ENCODE measurements at places on chromosomes 5 and 9. TPM values are rescaled to one million over a fixed set of nuclear protein-coding genes. Genes with fewer than 3 reads are reported as not detected.
A peak's percentile ranks its signal among the peaks of the same experiment; 100 is the strongest.

SEMA6A gene
- 118 TPM for total RNA-seq

DNA sequence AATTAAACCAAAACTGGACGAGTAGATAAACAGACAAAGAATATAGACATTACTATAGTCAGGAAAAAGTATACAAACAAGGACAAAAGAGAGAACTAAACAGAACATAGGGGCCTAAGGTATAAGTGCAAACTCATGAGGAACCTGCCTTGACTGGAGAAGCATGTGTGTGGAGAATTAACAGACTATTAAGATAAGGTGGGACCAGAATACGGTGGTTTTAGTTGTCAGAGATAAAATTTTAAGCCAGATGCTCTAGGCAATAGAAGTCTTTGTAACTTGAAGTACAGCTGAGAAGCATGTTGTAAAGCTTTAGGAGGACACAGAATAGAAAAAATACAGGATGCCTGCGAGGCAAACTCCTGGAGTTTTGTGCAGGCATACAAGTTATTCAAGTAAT is 707.1 kb downstream of the PTPRD start:
- DNase-seq, result no peak

SH3PXD2B gene
- total RNA-seq, result 17.7 TPM

DNA sequence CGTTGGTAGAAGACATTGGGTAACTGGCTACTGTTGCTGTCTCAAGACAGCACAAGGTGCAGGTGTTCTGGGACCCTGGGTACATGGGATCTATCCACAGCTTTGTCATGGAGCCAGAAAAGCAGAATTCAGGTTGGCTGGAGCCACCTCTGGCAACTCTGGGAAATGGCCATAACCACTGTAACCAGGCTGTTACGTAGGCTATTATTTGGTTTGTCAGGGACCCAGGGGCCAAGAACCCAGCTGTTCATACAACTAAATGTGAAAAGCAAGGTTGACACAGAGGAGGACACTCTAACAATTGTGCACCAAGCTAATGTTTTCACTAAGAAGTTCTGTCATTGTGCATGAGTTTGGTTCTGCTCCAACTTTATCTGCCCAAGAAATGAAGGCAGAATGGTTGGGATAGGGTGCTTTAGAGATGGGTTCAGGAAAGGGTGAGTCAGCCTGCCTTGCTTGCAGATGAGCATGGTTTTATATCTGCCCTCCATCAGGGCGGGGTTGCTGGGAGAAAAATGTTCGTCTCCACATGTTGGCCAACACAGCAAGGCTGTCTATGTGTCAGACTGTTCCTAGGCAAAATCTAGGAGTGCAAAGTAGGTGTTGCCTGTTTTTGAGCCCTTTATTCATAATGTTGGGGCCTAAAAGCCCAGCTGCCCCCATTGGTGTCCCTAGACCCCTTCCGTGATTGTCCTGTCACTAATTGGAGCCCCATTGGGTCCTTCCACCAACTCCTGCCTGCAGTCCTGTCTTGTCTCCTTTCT is 131.3 kb upstream of the DAP start:
- DNase-seq, result no peak

DNA sequence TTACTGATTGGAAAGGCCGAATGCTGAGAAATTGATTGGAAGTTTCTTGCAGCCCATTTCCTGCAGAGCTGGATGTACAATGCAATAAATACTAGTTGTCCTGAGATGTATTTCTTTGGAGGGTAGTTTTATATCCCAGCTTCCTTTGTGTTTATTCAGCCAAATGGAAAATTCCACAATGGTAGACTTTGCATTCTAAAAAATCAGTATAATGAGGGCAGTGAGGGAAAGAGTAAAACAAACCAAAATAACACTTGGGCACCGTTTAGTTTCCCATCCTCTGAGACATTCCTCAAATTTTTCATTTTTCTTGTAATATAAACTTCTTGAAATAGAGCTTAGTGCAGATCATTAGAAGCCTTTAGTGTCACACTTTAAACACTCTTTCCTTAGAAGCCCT is 379.4 kb downstream of the EBF1 start:
- no peak for DNase-seq

DNA sequence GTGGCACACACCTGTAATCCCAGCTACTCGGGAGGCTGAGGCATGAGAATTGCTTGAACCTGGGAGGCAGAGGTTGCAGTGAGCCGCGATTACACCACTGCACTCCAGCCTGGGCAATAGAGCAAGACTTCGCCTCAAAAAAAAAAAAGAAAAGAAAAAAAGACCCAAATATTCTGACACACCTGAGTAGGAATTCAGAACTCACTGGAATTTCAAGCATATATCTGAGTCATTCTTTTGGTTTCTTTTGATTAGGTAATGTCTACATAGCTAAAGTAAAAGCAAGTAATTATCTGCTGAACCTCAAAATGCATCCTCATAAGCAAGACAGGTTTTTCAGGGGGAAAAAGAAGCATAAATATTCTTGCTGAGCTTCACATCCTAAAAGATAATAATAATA is 35.9 kb downstream of the ANKRD31 start:
- DNase-seq, result no peak

DNA sequence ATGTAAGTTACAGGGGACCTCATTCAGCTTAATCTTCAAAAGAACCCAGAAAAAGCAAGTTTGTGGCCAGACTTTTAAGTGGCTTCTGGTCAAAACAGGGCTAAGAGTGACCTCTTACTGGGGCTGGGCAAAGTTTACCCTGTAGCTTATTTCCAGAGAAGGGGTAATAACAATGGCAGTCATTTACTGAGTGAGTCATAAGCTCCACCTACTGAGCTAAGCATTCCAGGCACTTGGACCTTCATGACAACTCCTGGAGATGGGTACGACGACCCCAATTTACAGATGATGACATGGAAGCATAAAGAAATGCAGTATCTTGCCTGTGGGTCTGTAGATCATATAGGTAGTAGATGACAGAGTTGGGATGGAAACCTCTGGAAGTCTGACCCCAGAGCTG is 4.7 kb upstream of the GPR151 start:
- DNase-seq, result no peak

RNF180 gene
- 3.0 TPM for total RNA-seq

DNA sequence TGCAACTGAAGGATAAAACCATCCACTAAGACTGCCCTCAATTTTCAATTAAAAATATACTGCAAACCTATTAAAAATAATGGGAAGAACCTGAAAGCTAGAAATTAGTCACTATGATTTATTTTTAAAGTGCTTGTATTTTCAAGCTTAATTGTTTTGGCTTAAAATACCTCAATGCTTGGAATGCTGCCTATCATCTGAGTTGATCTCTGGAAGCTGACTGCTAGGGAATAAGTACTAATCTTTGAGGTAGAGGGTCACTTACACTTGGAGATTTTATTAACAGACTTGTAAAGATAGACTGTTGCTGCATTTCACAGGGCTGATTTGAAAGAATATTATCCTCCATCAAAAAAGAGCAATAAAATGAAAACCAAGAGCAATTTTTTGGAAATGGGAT is 6.2 kb downstream of the PCSK1 start:
- DNase-seq, result no peak

DNA sequence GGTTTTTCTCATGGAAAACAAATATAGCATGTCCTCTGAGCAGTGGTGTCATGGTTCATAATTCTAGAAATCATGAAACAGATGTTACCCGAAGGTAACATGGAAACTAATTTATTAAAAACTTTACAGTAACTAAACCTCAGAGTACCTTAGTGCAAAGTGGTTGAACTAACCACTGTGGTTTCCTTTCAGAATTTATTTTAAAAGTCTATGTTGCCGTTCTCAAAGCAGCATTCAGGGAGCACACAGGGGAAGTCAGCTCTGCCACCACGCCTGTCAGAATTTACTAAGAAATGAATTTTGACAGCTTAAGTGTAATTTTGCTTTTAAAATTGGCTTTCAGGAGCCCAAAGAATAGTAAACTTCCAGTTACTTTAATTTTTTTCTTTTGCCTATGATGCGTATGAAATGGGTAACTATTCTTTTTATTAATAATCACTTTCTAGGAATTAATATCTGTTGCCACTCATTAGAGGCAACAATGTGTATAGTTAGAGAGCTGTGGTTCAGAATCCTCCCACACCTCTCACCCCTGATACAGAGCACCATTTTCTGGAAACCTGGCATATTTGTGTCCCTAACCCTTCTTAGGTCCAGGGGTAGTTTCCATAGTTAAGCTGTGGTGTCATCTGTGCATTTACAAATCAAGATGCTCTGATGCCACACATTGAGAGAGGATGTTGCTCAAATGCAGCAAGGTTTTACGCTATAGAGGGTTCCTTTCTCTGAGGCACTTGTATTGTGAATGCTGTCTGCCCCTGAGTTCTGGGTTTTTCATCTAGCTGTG is 202.6 kb downstream of the ZSWIM6 start:
- no peak for DNase-seq

DNA sequence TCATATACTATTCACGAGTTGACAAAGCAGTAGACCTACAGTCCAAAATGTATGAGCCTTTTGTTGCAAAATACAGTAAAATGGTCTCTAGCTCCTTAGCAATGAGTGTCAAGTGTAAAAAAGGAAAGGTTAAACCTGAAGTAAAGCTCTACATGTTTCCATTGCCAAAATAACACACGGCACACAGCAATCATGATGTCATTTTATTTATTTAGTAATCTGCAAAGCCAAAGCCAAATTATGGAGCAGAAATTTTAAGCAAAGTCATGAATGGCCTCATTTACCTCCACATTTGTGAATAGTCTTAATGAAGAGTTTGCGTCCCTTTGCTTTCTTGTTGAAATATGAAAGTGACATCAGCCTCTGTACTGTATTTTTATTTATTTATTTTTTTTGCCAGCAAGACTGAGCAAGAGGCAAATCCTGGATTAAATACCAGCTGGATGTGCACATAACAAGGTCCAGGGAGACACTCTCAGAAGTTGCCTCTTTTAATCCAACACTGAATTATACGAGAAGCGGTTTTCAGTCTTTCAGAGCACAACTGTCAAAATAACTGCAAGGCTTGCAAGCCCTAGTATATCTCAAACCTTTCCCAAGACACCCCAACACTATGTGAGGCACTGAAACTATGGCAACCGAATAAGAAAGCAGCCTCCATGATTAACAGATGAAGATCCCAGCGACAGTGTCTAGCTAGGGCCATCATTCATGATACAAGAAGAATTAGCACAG is 9.7 kb downstream of the SEMA6A start:
- DNase-seq, result no peak

DNA sequence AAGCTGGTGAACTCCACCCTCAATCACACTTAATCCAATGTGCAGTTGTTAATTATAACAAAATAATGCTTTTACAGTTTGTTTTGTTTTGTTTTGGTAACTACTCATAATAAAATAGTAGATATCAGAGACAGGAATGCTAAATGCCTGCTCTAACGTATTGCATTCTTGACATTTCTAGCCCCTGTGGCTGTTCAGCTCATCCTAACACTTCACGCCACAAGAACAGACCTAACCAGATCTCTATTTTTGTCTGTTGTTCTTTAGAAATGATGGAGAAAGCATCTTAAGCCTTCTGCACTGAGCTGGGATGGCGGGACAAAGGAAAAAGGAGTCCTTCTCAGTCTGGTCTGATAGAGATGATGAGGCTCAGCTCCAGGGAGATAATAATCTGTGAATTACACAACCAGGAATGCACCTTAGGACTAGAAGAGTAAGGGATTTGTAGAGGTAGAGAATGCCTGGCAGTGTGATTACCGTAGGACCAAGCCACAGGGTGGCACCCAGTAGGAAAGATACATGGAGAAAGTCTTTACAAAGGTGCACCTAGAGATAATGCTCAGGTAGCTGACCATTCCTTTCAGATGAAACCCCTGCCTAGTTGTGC is 628.8 kb downstream of the PDE4D start:
- no peak for DNase-seq

- DNase-seq, result no peak
These were observed 3.5 kb downstream of the PAX5 start for GRCh38 chr9:37030611-37030939.

FIBCD1 gene
- total RNA-seq, result 1.6 TPM

DNA sequence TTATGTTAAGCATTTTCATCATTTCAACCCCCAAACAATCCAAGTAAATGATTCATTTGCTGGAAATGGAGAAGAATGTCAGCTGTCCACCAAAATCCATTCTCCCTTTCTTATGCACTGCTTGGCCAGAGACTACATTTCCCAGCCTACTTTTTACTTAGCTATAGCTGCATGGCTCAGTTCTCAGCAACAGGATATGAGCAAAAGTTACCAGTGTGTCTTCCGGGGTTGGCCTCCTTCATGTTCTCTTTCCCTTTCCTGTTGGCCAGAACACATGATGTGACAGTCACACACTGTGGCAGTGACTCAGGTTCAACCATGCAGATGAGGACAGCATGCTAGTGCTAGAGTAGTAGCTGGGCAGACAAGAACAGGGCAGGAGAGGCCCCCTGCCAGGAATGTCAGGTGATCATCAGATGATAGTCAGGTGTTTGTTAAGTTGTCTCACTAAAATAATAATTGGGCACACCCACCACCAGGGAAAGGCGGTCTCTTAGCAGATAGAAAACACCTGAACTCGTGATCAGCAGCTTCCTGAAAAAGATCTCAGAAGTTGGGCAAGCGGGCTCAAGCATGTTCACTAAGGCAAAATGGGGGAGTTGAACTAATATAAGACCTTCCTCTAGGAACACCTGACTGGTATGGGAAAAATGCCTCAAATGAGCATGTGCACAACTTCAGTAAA is 12.2 kb downstream of the GPR150 start:
- peak; percentile 13 for DNase-seq

DNA sequence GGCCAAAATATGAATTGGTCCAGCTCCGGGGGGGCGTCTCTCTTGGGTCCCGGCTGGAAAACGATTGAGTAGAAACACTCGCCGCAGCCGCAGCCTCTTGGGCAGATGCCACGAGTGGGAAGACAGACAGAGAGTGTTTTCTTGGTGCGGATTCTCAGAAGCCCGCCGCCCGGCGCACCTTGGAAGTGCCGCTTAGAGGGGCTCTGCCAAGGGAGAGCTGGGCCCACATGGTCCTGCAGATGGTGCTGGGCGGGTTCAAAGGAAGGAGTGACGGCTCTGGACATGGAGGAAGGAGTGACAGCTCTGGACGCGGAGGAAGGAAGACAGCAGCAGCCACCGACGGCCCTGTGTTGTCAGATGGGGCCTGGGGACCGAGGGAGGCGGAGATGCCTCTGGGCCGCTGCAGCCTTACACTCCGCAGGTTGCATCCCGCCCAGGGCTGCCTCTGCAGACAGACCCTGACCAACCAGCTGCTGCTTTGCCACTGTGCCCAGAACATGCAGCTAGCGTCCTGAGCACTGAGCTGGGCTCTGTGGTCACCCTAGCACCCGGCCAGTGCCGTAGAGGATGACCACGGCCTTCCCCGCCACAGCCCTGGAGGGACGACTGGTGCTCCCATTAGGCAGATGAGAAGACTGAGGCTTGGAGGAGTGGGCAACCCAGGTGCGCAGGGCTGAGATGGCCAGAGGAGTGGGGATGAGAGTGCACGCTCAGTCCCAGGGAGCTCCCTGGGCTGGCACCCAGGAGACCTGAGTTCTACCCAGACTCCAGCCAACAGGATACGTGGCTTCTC is 20.8 kb upstream of the QRFP start:
- DNase-seq, result no peak

DNA sequence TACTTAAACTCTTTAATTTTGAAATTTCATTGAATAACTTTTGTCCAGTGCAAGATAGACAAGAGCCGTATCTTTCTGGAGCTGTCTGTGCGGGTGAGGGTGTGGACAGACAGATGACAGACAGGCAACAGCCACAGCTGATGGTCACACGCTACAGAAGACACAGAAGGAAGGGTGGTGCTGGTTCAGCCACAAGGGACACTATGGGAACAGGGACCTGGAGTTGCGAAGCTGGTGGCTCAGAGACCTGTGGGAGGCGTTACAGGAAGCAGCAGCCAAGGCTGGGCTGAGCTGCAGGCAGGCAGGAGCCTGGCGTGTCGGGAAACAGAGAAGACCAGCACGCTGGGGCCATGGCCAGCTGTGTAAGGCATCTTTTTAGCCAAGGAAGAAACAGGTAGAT is 104.4 kb downstream of the WNK2 start:
- no peak for DNase-seq
